Activated CD4-positive, alpha-beta T cell treated with anti-CD3 and anti-CD28 coated beads, Interleukin-2, amount 50 U/mL, for 4 hours (primary cell): ENCODE measurements at places on chromosomes 1 and 21.

- DNase-seq, result no peak
These were observed 419.9 kb upstream of the DAB1 start for GRCh38 chr1:57843760-57844159.

GRCh38 chr1:233635765-233636502 is 22.0 kb downstream of the KCNK1 start:
- no peak for DNase-seq

- DNase-seq, result no peak
These were observed 59.8 kb downstream of the CRB1 start for GRCh38 chr1:197327776-197328364.

- no peak for DNase-seq
These were observed 28.1 kb downstream of the TTLL7 start for GRCh38 chr1:83970802-83971201.

- no peak for DNase-seq
These were observed 10.1 kb upstream of the MEF2D start for GRCh38 chr1:156510709-156511108.

- no peak for DNase-seq
These were observed 27.2 kb upstream of the FAM3B start for GRCh38 chr21:41289431-41289830.

DNA sequence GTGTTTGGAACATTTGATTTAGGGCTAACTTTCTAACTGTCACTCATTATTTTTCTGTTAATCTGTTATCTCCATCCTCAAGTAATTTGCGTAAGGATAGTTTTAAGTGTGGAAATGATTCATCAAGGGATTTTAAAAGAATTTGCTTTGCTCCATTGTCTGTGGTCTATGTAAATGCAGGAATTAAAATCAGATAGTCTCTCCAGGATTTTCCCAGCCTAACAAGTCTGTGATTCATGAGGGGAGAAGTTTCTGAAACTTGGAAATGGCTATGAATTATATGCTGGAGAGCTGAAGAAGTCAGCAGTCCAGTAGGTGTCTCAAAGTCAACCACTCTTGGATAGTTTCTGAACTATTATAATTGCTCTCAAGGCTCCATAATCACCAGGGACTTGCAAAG is 264.5 kb downstream of the MRPL39 start:
- no peak for DNase-seq

DNA sequence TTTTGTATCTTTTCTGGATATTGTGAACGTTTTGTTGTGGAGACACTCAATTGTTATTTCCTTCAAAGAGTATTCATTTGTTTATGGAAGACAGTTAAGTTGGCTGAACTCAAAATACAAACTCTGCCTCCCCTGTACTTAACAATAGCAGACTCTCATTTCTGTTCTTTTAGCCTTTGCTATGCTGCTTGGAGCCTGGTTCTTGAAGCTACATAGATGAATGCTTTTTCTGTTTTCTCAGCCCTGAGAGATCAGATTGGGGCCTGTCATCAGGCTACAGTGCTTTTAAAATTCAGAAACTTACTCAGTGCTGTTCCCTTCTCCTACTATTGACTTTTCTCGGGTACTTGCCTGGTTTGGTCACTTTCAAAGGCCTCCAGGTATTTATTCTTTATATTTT is 215.7 kb upstream of the LYPLAL1 start:
- no peak for DNase-seq

DNA sequence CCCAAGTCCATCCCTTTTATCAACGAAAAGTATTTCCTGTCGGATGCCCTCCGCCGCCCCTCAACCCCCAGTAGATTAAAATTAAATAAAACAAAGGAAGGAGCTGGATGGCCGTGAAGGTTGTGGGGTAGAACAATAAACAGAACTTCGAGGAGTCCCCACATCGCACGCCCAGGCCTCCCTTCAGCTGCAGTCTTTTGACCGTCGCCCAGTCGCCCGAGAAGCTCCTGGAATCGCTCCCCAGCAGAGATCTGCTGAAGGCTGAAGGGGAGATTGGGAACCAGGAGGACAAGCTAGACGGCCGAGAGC is 905 bp downstream of the BARHL2 start:
- DNase-seq, result no peak
